ENCODE measurements at places on chromosomes 16 and 17. TPM values are rescaled to one million over a fixed set of nuclear protein-coding genes. Genes with fewer than 3 reads are reported as not detected.

Gene KCNH4
- not detected for total RNA-seq

Gene CRLF3
- 7.7 TPM for total RNA-seq

Gene CHST6
- total RNA-seq = 7.1 TPM

Gene CCL4L2
- total RNA-seq = not detected

Gene APOBR
- total RNA-seq = not detected

Gene C16orf46
- 0.36 TPM for total RNA-seq

Gene TMC5
- not detected for total RNA-seq

Gene DNAH9
- 0.37 TPM for total RNA-seq

Gene NOG
- 2.0 TPM for total RNA-seq

Gene GNAO1
- total RNA-seq = 0.85 TPM

Gene CD300H
- not detected for total RNA-seq

Gene RNF40
- 71.1 TPM for total RNA-seq

Gene EVPLL
- total RNA-seq = not detected

Gene MT4
- total RNA-seq = not detected

Gene HSD11B2
- 0.20 TPM for total RNA-seq

Gene HSD17B1
- total RNA-seq = 1.4 TPM

Gene SEC14L5
- total RNA-seq = not detected

Gene TBC1D3
- total RNA-seq = not detected

Gene GNPTG
- 58.3 TPM for total RNA-seq

Gene CDH3
- 1.1 TPM for total RNA-seq

Gene TLCD2
- 9.5 TPM for total RNA-seq

Gene TEDC2
- 3.9 TPM for total RNA-seq

Gene ATP2A3
- total RNA-seq = 1.7 TPM

Gene KRTAP4-4
- total RNA-seq = not detected

Gene ASGR1
- total RNA-seq = 0.97 TPM

Gene ABCC6
- total RNA-seq = 1.5 TPM

Gene MSLN
- not detected for total RNA-seq

Gene CHAD
- not detected for total RNA-seq

Gene TBC1D26
- 0.28 TPM for total RNA-seq

Gene ZNF688
- total RNA-seq = 15.0 TPM

Gene CSHL1
- not detected for total RNA-seq

Gene CCDC57
- total RNA-seq = 39.8 TPM

Gene ODAD4
- total RNA-seq = 0.99 TPM

Gene OR1A1
- not detected for total RNA-seq

Gene STX1B
- 4.0 TPM for total RNA-seq

Gene BAIAP3
- total RNA-seq = 1.7 TPM

Gene FCSK
- total RNA-seq = 11.5 TPM

Gene ITGAD
- not detected for total RNA-seq

Gene PPM1D
- total RNA-seq = 13.3 TPM

Gene SMIM36
- total RNA-seq = not detected

Gene KRTAP9-2
- total RNA-seq = not detected

Gene TRAF7
- total RNA-seq = 71.3 TPM

Gene TBC1D28
- not detected for total RNA-seq

Gene TEX14
- total RNA-seq = 0.08 TPM

Gene MYO1C
- total RNA-seq = 329 TPM

Gene TBC1D3C
- total RNA-seq = not detected

Gene CMTM2
- total RNA-seq = not detected

Gene ZNF200
- 7.8 TPM for total RNA-seq

Gene ABCA9
- 0.29 TPM for total RNA-seq

Gene DOC2B
- total RNA-seq = 0.31 TPM

Gene CLEC18A
- 3.5 TPM for total RNA-seq

Gene CSF3
- not detected for total RNA-seq

Gene SLC35G6
- total RNA-seq = not detected

Gene KDM6B
- 36.6 TPM for total RNA-seq

Gene DNAAF8
- 2.2 TPM for total RNA-seq

Gene PLA2G10
- not detected for total RNA-seq
